A549 treated with Hydrocortisone at 1 μM for 4 hours (cell line): ENCODE measurements at places on chromosomes 16 and 17. TPM values are rescaled to one million over a fixed set of nuclear protein-coding genes. Genes with fewer than 3 reads are reported as not detected.

The TBC1D26 gene
- total RNA-seq, result 0.07 TPM in 1 of 5 replicates, not detected in the others

The SMIM36 gene
- not detected in 5 replicates for total RNA-seq

The EMP2 gene
- 32.1 to 47.2 TPM (median 42.2 TPM) in 5 replicates for total RNA-seq

The AURKB gene
- 137 to 153 TPM (median 149 TPM) in 5 replicates for total RNA-seq

The MLKL gene
- total RNA-seq, result 36.8 to 50.1 TPM (median 43.1 TPM) in 5 replicates

The TTYH2 gene
- 1.7 to 2.3 TPM (median 2.0 TPM) in 5 replicates for total RNA-seq

The CLDN7 gene
- total RNA-seq, result 2.2 to 3.7 TPM (median 2.6 TPM) in 5 replicates

The XYLT1 gene
- total RNA-seq, result 0.59 to 1.1 TPM (median 0.77 TPM) in 5 replicates

The PRR35 gene
- total RNA-seq, result 0.14 to 0.22 TPM (median 0.16 TPM) in 5 replicates

The EFCAB5 gene
- total RNA-seq, result 0.16 to 0.43 TPM (median 0.31 TPM) in 5 replicates

The CLEC19A gene
- 0.06 to 0.13 TPM (median 0.07 TPM) in 5 replicates for total RNA-seq

The PRSS36 gene
- 0.84 to 1.9 TPM (median 1.1 TPM) in 5 replicates for total RNA-seq

The SLFN5 gene
- 2.5 to 3.3 TPM (median 3.2 TPM) in 5 replicates for total RNA-seq

The KRT40 gene
- total RNA-seq, result not detected in 5 replicates
